ENCODE measurements at places on chromosomes 12 and 14.

DNA sequence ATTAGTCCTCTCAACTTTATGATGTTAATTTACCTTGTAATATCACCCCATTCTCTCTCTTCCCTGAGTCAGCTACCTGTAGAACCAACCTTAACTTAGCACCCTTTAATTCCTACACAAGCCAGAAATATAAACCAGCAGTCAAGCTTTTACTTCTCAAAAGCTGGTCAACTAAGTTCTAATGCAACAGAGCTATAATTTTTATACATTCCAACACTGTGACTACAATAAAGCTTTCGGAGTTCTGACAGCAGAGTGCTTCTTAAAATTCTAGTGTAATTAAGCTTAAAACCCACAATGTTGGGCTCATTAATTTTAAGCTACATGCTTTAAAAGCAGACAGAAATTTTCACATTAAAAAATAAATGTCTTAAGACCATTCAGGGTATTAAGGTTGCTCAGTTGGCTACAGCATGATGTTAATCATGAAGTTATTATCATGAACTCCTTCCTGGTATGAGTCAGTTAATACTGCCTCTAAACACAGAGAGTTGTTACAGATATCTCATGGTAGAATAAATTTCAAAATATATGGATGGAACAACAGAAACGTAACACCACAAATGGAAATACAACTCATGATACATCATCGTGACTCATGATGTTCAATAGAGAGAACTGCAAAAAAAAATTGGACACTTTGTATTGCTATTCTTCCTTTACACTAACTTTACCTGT, 126.7 kb downstream of the EPS8 start:
- DNase-seq: peak; percentile 64

GRCh38 chr12:52121824-52122539, 42.5 kb downstream of the SMIM41 start:
- DNase-seq: no peak

- peak; percentile 2 for DNase-seq
These were observed 1012.0 kb downstream of the FLRT2 start for GRCh38 chr14:86541972-86542371.

GRCh38 chr14:40240245-40240859, 808.1 kb upstream of the FBXO33 start:
- no peak for DNase-seq

GRCh38 chr14:93464271-93464670, 33.5 kb downstream of the UNC79 start:
- DNase-seq: no peak

- no peak for DNase-seq
These were observed 100.6 kb downstream of the ANO4 start for GRCh38 chr12:100895192-100895591.

DNA sequence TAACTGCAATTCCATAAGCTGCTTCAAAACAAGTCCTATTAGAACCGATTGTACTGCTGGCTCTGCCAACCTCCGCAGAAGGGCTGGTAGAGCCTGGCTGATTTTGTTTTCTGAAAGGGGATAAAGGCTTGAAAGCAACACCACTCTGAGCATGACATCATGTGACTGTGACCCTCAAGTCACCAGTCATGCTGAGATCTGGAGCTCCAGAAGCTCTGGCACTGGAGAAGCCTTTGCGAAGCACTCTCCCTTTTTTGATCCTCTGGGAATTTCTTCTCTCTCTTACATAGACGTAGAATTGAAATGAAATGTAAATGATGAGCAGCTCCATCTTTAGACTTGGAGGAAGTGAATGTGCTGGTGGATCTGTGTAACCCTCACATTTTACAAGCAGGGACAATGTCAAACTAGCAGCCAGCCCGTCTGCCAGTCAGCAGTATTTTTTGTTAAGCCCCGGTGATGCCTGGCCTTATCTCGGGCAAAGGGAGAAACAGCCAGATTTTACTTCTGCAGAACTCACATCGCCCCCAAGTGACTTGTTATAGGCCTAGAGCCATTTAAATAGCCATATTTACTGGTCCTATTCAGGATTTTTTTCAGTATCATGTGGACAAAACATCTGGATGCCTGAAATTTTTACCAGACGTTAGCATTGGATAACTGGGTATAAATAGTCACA, 112.1 kb upstream of the NPAS3 start:
- DNase-seq: no peak

- DNase-seq: no peak
These were observed 55.4 kb upstream of the FUT8 start for GRCh38 chr14:65357113-65357512.

GRCh38 chr12:1644534-1645438, 15.8 kb downstream of the WNT5B start:
- DNase-seq: peak; percentile 51

DNA sequence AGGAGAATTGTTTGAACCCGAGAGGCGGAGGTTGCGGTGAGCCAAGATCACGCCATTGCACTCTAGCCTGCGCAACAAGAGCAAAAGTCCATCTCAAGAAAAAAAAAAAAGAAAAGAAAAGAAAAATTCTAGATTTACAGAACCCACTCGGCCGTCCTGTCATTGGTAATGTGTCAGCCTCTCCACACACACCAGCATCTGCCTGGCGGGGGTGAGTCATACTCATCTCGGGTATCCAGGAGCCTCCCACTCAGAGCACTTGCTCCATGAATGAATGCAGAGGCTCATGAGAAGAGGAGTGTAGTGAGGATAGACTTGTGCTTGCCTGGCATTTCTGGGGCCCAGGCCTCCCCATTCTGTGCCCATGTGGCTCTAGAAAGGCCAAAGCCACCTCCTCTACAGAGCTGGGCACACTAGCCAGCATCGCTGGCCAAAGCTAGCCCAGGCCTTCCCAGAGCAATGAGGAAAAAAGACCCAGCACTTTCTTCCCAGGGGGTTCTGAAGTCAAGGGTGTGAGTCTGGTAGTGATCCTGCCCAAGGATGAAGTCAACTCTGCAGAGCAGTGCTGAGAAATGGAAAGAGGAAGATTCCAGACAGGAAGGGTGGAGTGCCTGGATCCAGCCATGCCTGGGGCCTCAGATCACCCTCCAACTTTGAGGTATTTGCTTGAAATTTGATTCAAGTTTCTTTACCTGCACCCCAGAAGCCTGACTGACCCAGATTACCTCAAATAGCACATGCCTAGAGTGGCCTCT, 31.2 kb upstream of the KLC1 start:
- DNase-seq: peak; percentile 55

DNA sequence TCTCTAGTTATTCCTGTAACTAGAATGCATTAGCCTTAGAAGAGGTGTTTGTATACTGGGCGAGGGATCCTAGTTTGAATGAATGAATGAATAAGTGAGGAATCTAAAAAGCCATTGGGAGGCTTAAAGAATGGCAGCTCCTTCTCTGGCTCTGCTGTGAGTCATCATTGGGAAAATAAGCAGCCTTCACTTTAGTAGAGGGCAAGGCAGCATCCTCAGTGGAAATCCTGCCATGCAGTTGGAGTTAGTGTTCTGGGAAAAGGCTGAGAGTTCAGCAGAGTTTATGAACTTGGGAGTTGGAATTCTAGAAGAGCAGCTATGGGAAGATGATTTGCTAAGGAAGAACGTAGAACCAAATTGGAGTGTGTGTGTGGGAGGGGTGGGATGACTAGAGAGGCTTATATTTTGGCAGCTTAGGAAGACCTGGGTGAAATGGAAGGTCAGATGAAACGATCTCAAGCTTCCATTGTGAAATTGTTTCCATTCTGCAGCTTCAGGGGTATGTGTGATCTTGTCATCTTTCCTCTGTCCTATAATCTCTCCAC, 120.8 kb downstream of the PTCSC3 start:
- DNase-seq: no peak

DNA sequence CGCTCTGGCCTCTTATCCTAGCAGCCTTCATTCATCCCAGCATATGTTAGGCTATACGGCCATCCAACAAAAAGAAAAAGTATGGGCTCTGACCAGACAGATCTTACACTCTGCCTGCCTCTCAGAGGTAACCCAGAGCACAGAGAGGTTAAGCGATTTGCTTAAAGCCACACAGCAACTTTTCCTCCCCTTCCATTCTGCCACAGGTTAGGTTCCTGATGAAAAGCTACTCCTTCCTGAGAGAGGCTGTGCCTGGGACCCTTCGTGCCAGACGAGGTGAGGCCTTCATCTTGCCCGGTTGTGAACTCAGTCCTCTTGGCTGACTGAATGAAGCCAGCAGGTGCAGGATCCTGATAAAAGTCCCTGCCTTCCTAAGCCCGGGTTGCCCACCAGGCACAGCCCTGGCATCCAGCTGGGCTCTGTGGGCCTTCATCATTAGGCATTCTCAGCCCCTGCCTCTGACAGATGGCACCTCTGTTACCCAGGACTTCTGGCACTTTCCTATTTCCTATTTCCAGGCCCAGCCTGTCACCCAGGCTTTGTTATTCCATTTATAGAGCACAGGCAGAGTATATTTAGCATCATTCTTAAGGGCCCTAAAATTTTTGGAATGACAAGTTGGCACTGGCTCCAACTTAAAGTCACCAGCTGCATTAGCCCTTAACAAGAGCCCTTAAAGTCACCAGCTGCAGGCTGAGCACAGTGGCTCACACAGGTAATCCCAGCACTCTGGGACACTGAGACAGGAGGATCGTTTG, 12.8 kb downstream of the SOAT2 start:
- no peak for DNase-seq
